ENCODE measurements at places on chromosomes 2 and 18.

- DNase-seq: no peak
These were observed 13.9 kb downstream of the VIL1 start for GRCh38 chr2:218432676-218433365.

- no peak for DNase-seq
These were observed 128.9 kb downstream of the HDAC4 start for GRCh38 chr2:239271882-239272281.

DNA sequence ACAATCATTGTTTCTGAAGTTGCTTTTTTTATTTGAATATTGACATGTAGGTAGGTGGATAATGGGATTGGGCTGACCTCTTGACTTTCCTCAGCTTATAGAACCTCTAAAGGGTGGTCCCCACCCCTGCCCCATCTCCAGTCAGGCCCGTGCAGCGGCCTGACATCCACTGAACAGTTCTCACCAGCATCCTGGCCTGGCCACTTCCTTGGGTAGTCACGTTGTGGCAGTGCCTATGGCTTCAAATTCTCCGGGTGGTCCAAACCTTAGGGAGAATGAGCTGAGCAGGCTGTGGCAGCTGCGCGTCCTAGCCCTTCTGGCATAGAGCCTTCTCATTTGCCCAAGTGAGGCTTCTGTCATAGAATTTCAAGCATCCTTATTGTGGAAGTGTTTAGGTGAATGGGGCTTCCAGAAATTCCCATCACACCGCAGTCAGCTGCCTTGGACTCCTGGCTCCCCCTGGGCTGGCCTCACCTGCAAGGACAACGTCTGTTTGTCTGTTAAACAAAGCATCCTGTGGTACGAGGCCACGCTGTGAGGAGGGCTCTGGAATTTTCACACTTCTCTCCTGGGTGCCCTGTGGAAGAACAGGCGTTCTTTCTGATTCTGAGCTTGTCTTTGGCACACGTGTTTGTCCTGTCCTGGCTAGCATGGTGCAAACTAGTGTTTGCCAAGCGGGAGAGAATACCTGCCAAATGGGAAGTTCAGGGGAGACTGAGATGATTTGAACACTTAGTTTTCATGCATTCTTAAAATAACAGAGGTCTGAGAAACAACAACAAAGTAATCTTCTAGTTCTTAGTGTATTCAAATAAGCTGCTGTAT, 31.8 kb upstream of the OTOS start:
- no peak for DNase-seq

GRCh38 chr2:133603109-133603508, 34.8 kb upstream of the NCKAP5 start:
- DNase-seq: no peak

DNA sequence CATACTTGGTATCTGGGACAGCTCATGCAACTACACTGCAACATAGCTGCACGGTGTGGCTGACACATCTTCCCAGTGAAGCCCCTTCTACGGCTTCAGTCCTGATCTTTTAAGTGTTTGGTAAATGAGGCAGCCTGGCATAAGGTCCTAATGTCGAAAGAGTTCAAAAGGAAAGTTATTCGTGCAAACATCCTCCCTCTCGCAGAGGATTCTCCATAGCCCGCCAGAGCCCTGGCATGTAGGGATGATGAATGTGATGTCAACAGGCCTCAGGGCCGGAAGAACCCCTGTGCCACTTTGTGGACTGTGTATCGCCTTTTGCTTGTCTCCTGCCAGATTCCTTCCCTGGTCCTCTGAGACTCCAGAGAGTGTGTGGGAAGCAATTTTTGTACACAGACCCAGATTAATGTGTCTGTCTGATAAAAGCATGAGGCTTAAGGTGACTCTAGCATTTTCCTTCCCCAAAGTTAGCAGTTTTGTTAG, 88.5 kb downstream of the SOCS6 start:
- DNase-seq: no peak
